CD4-positive, alpha-beta memory T cell (primary cell): ENCODE measurements at places on chromosomes 5 and 9. TPM values are rescaled to one million over a fixed set of nuclear protein-coding genes. Genes with fewer than 3 reads are reported as not detected.
A peak's percentile ranks its signal among the peaks of the same experiment; 100 is the strongest.

TXNDC8 gene
- not detected for total RNA-seq

TMEM232 gene
- total RNA-seq = 1.7 TPM

GRCh38 chr9:137314561-137315560, 12.8 kb upstream of the NRARP start:
- no peak for DNase-seq

DNA sequence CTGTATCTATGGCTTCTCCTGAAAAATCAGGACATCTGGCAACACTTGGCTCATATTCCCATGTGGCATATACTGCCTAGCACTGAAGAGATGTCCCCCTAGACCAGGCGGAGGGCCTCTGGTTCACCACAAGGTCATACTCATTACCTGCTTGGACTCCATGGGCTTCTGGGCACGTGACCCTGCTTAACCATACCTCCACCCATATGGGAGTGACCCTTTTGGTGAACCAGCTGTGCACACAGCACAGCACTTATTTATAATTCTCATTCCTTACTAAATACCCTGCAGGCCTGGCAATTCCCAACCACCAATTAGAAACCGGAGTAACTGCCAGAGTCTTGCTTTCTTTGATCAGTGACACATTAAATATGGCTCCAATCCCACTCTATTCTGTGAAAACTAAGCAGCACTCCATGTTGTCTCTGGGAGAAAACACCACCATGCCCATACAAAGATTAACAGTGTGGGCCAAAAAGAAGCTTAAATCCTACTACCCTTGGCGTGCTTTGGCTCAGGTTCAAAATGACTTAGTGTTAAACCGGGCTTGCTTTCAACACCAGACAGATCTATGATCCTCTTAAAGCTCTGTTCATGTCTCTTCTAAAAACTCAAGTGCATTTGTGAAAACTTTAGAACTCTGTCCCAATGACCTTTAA, 57.7 kb downstream of the MTMR12 start:
- no peak for DNase-seq

- no peak for DNase-seq
Observed at GRCh38 chr5:159907689-159908590, 8.3 kb upstream of the ADRA1B start.

DNA sequence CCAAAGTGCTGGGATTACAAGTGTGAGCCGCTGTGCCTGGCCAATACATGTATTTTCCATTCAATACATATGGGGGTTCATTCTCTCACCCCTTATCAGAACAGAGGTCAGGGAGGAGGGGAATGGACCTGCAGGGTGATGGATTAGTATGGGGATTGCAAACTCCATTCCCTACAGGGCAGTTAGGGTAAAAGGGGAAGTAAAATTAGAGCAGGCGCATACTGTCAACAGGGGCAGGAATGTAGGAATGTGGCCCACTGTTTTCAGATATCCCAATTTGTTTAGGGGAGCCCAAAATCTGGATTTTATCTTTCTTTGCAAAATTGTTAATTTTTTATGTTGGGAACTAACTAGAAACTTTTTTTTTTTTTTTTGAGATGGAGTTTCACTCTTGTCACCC, 46.4 kb upstream of the SLC44A1 start:
- DNase-seq = no peak

GRCh38 chr5:151758430-151759241, at the start of gene ATOX1:
ATOX1 (minus strand) TSS chr5:151758631; CDS start chr5:151758551, 80 bp downstream.
- peak; percentile 90 for DNase-seq
